ENCODE measurements at places on chromosomes 6 and 20.

DNA sequence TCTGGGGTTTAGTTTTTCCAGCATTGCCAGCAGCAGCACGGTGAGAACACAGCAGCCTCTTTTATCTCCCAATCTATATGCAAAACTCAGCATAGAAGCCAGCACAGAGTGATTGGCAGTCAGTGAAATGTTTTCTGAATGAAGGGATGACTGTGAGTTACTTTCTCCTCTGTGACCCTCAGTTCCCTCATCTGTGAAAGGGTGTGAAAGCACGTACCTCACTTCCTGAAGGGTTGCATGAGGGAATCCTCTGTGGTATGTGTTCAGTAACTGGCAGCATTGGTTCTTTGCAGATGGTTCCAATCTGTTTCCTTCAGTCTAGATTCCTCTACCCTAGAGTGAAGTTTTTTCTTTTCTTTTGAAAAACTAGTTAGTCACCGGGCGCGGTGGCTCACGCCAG lies 40.0 kb downstream of the EFCAB8 start:
- no peak overlapping the region for H3K4me3 ChIP-seq
- H3K36me3 ChIP-seq, result no peaks in the 10 kb centered on the region
- no peak for DNase-seq

DNA sequence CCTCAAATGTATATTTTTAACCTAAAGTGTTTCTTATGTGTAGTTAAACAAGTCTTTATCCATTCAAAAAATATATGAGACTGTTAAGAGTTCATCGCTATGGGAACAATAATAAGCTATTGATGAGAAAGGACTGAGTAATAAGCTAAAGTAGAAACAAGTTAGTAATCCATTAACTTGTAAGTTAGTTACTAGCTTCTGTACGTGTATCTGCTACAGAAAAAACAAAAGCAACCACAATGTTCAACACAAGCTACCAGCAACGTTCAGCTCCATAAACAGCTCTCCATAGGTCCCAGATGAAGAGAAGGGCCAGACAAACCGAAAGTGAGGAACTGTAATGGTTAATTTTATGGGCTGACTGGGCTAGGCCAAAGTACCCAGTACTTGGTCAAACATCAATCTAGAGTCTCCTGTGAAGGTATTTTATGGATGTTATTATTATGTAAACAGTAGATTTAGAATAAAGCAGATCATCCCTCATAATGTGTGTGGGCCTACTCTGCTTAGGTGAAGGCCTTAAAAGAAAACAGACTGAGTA lies 33.8 kb upstream of the FAM135A start:
- H3K4me1 ChIP-seq, result no peaks in the 10 kb centered on the region
- no peak overlapping the region for H3K4me3 ChIP-seq
- DNase-seq, result no peak
- H3K36me3 ChIP-seq, result no peaks in the 10 kb centered on the region

DNA sequence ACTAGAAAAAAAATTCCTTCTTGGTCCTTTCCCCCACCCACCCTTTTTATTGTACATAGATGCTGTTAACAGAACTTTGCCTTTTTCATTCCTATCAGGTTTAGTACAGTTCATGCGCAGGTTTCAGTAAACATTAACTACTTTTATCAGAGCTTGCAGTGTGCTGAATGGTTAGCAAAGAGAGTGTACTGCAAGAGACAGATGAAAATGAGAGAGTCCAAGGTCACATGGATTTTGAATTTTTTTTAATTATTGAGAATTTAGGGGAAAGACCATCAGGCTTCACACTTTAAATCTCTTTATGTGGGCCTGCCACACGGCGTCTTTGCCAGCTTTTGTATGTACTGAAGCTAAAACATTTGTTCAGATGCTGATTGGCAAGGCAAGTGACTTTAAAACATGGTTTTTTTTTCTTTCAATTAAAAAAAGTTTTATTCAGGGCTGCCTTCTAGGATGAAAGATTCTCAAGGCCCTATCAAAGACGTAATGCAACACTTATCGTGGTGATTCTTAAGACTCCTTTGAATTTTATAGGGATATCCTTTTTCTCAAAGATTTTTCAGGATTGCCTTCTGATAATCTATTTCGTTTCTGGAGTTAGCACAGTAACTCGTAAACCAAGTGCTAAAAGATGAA lies 32.2 kb downstream of the RREB1 start:
- no peaks in the 10 kb centered on the region for H3K36me3 ChIP-seq
- H3K27ac ChIP-seq, result no peak overlapping the region
- H3K27me3 ChIP-seq, result no peaks in the 10 kb centered on the region
- no peak overlapping the region for H3K4me3 ChIP-seq
- no peak for DNase-seq

- H3K27ac ChIP-seq, result no peak overlapping the region
- no peaks in the 10 kb centered on the region for H3K27me3 ChIP-seq
These were observed 91.9 kb downstream of the FLRT3 start for GRCh38 chr20:14245368-14245970.

DNA sequence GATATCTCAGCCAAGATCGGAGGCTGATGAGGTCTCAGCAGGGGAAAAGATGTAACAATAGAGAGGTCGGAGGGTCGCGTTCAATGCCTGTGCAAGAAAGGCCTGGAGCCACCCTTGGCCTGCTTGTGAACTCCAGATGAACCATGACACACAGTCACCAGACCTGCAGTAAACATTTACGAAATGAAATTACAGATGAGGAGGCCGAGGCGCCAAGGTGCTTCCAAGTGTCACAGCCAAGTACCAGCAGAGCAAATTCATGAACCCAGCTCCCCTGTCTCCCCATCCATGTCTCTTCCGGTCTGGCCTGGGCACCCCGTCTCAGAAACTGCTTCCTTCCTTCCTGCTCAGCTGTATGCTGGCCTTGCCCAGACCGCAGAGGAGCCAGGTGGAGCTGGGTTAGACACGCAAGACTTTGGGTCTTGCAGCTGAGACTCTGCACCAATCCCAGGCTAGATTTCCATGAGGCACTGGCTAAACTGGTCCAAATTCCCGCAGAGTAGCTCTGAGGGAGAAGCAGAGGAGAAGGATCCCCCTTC lies 48.1 kb downstream of the CHMP4B start:
- H3K27me3 ChIP-seq, result no peaks in the 10 kb centered on the region
- H3K27ac ChIP-seq, result no peak overlapping the region
- DNase-seq, result no peak

Measured in thoracic aorta (tissue), 2 donors.